Neuronal stem cell (in vitro differentiated cells): ENCODE measurements at places on chromosomes 3 and 15.

DNA sequence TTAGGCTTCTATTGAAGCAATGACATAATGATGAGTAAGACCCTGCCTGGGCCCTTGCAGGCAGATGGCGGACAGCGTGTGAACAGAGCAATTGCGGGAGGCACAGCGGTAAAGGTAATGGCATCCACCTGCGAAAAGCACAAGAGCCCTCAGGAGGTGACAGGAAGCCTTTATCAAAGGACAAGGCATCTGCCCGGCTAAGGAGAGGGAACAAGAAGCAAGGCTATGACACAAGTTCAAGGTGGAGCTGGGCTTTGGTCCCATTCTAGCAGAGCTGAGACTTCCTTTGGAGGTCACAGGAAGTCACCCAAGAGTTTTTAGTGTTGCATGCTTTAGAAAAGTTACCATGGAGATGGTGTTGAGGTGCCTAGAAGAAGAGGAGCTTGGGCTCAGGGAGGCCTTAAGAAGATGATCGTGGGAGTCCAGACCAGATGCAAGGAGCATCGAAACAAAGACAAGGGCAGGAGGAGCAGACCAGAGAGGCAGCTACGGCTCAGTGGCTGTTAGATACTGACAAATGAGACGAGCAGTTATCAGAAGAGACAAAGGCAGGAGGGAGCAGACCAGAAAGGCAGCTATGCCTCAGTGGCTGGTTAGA, 34.5 kb downstream of the OSBPL10 start:
- DNase-seq: no peak

DNA sequence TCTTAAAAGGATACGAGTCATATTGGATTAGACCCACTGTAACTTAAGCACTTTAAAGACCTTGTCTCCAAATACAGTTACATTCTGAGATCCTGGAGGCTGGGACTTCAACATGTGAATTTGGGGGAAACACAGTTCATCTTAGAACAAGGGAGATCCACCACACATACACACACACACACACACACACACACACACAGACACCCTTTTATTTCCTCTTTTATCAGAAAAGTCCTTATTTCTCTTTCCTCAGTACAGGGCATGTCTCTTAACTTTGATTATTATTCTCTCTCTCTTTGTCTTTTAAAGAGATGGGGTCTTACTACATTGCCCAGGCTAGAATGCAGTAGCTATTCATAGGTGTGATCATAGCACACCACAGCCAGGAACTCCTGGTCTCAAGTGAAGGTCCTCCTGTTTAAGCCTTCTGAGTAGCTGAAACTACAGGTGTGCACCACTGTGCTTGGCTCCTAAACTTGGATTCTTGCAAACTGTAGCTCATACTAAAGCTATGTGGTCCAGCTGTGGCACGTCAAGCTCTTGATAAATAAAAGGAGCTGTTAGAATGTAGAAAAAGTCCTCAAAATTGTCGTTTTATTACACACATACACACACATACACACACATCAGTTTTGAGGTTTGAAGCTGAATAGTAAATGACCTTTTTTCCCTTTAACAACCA, 7.4 kb downstream of the GOLM2 start:
- no peak for DNase-seq

GRCh38 chr3:184171562-184171961, 3.1 kb upstream of the AP2M1 start:
- no peak for DNase-seq

DNA sequence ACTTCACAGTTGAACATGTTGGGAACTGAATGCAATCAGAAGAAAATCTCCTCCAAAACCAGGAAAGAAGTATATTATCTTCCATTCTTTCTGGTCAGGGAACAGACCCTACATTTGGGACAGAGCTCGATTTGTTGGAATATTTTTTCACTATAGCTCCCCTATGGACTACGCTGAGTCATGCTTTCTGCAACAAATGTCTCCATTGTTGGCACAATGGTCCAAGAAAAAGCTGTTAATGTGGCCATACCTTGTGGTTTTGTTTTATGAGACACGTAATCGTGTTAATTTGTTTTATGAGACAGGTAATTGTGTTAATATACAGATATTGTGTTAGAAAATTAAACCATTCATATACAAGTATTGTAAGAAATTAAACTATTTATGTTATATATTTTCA, 101.4 kb downstream of the TGFBR2 start:
- DNase-seq: no peak

- DNase-seq: no peak
These were observed 248.6 kb downstream of the RYR3 start for GRCh38 chr15:33559207-33559890.
